Uterus (tissue), 4 donors: ENCODE measurements at places on chromosomes 2 and 18.
A peak's percentile ranks its signal among the peaks of the same experiment; 100 is the strongest.

DNA sequence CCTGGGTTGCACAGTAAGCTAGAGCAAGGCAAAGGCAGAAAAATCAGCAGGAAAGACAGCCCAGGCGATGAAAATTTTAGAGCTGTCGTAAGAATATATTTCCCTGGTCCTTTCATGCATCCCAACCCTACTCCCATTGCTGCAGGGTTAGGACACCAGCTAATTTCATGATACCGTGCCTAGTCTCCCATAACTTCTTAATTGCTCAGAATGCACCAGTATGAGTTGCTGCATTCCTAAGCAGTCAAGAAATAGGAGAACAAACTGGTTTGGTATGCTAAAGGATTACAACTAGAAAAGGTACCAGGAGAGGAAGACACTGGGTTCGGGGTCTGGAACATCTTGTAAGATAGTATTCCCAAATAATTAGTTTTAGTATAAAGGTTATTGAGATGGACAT lies 269.4 kb upstream of the NRXN1 start:
- DNase-seq: no peak

DNA sequence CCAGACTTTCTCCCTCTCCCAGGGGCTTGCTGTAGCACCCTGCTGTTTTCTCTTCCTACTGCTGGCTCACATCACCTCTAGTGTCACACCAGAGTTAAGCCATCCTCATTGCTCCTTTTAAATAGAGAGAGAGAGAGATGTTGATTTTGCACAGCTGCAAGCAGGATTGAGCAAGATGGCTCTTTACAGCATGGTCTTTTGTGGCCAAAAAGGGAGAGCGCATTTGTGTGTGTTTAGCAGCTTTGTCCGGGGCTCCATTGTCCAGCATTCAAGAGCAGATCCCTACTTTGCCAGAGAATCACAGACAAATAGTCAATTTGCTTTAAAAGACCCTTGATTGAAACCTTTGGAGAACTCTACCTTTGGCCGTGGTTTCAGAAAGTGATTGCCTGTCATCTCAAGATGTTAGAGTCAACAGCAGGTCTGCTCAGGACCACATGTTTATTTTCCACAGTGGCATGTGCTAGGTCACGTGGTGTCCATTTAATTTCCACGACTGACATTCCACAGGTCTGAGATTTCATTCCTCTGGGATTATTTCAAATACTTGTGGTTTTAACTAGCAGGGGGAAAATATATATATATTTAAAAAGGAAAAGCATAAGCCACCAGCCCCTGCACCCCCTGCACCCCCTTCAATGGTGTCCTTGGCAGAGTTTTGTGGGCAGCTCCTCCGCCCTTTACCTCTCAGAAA lies 359.9 kb upstream of the SLC14A2 start:
- DNase-seq: peak; percentile 70

DNA sequence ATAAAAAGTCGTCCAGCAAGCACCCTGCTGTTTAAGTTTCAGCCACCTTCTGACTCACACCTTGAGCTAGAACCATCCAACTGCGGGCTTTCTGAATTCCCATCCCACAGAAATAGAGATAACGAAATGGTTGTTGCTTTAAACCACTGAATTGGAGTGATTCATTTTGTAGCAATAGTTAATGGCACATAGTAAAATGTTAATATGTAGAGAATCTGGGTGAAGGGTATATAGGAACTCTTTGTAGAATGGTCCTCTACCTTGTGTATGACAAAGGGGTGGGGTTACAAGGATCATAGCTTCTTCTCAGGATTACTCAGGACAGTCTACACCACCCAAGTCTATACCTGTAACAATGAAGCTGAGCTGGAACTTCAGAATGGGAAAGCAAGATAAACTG lies 2.4 kb upstream of the MAPRE3 start:
- no peak for DNase-seq

DNA sequence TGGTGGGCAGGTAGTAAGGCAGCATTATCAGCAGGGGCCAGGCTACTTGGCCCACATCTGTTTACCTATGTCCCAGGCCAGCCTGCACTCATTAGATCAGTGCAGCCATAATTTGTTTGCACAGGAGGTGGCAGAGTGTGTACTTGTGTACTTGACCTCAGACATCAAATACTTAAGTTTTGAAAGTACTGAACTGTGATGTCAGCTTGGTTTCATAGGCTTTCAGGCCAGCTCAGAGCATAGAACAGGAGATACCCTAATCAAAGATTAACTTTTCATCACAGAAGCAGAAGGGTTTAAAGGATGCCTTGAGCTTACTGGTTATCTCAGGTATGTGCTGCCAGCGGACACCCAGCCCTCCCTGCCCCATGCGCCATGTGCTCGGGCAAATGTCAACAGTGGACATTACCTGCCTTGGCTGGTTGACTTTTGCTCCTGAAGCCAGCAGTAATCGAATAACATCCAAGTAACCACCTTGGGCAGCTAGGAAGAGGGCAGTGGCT lies 33.2 kb downstream of the ANKRD29 start:
- DNase-seq: no peak

DNA sequence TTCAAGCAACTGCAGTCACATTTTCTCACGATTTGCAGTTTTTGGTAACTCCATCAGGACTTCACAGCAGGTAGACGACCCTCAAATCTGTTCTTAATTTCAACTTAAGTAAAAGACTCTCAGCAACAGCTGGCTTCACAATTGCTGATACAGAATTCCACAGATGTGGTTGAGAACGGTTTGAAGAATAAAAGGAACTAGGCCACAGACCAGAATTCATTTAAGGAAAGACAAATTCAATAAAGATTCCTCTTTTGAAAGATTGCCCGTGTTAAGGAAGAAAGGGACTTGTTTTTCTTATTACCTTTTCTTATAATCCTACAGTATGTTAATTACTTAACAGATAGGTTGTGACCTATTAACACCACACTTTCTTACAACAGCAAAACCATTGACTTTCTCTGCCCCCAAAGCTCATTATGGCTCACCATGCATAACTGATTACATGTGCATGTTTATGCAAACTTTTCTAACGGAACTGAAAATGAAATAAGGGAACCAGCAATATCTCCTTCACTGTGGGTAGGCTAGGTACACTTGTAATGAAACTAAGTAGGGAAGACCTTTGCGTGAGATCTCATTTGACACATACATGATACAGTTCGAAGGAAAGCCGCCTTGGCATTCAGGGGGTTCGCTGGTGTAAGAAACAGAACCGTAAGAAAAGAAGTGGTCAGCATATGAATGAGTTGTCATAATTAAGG lies 4.7 kb upstream of the ZNF516 start:
- no peak for DNase-seq

GRCh38 chr2:17272652-17273525 lies 245.4 kb downstream of the RAD51AP2 start:
- DNase-seq: no peak
